ENCODE measurements at places on chromosomes 16 and 17. TPM values are rescaled to one million over a fixed set of nuclear protein-coding genes. Genes with fewer than 3 reads are reported as not detected.

GRCh38 chr17:44086364-44087311 is 16.1 kb downstream of the G6PC3 start:
- DNase-seq, result no peak

DNA sequence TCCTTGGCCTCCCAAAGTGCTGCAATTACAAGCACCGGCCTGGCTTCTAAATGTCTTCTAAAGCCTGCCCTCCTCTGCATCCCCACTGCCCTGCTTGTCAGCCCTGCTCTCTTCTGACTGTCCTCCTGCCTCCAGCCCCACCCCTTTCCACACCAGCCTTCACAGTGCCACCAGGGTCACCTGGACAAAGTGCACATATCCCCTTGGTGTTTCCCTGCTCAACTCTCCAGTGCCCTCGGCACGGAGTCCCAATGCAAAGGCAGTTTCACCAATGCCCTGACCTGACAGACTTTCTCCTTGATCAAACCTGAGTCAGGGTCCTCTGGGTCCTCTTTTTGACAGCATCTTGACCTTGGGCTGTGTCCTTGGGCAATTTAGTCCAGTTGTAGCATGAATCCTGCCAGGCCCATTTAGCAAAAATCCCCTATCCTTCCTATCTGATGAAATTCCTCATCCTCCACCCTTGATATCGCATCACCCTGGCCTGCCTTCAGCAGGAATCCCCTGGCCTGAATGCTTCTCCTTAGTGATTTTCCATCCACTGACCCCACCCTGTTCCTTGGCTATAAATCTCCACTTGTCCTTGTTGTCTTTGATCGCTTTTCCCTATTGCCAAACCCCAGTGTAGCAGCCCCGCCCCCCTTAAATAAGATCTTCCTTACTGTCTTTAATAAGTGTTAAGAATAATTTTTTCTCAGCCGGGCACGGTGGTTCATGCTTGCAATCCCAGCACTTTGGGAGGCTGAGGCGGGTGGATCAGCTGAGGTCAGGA is 42.7 kb upstream of the ETV4 start:
- DNase-seq, result no peak

GRCh38 chr17:80594431-80595269 is 50.0 kb downstream of the RPTOR start:
- no peak for DNase-seq

- no peak for DNase-seq
Observed at GRCh38 chr17:44063704-44064639, 2.5 kb downstream of the LSM12 start.

GRCh38 chr16:12833926-12834325 is 30.2 kb upstream of the CPPED1 start:
- DNase-seq, result no peak

DNA sequence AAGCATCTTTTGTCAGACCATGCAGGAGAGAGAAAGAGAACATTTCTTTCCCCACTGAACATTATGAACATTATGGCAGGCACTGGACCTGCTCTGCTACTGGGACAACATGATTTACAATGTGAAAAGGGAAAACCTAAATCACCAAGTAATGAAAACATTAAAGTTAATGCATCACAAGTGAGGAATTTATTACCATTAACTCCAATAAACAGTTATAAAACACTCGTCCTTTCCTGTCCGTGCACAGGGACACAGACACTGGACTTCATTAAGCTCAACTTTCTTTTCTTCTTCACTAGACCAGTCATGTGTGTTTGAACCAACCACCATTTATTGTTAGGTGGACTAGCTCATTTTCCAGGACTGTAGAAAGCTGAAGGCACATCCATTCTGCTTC is 95.4 kb downstream of the SNX11 start:
- no peak for DNase-seq

DNA sequence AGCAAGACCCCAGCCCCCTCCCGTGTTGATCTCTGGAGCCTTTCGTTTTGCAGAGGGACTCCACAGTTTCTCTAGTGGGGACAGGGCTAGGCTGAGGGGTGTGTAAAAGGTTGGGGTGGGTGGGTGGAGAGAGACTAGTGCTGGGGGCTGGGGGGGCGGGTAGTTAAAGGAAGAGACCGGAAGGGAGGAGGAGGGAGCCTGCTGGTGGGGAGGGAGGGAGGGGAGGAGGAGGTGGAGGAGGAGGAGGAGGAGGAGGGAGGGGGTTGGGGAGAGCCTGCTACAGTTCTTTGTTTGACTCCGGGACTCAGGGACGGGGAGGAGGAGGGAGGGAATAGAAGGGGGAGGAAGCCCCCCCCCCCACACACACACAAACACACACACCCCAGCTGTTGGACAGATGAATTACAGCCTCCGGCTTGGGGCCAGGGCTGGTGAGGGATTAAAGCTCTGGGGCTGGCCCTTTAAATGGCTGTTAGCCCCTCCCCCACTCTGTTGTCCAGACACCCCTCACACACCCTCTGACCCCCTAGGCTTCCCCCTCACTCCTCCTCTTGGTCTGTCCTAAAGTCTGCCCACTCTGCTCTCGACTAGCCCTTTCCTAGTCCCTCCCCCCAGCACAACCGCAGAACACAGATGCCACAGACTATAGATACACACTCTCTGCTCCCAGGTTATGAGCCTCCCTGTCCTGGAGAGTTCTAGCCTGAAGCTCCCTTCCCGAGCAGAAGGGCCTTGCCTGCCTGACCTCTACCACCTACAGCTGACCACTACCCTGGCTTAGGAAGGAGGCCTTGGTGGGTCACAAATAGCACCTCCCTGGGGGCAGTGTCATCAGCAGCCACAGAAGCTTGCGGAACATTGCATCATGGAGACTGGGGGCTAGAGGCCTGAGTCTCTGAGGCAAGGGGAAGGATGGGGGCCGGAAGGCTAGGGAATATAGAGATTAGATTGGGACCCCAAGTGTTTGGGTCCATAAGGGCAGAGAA is 4.4 kb downstream of the KDM6B start:
- no peak for DNase-seq

DNA sequence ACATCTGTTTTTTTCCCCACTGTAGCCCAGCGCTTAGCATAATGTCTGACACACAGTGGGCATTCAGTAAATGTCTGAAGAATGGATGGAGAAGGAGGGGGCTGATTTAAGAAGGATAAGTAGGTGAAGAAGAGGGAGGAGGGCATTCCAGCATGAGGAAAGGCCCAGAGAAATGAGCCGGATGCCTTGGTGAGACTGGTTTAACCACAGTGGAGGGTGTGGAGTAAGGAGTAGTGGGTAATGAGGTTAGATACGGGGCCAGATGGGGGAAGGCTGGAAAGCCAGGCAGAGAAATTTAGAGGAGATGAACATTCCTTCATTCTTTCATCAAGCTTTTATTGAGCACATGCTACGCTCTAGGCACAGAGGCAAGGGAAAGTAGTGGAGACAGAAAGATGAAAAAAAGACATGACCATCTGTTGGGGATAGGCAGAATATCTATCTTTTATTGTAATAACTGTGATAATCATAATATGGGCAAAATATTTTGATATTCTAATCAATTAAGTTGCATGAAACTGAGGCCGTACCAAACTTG is 43.7 kb upstream of the NFAT5 start:
- no peak for DNase-seq

- no peak for DNase-seq
Observed at GRCh38 chr16:5215901-5216300, 118.3 kb upstream of the EEF2KMT start.

DNA sequence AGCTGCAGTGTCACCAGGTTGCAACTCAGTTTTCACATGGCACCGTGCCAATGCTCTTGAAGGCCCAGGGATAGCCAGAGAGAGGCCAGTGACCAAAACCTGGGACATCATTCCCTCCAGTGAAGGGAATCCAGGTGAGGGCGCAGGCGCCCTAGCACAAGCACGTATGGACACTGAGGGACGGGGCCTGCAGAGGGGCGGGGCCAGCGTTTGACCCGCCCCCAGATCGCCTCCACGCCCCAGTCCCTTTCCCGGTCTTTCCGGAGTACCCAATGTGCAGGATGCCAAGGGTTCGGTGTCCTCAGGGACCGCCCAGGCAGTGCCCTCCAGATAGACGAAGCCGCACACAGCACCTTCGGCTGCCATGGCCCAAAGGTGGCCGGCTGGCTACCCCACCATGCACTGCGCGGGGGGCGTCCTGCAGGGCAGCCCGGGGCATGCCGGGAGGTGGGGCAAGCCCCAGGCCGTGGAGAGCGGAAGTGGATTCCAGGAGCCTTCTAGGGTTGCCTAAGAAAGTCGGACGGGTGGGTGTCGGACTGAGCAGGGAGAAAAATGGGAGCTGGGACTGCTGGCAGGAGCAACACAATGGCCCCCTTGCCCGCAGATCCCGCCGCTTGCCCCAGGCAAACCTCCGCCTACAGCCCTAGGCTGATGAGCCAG is 4.6 kb downstream of the SLC12A4 start:
- DNase-seq, result no peak

- DNase-seq, result no peak
Observed at GRCh38 chr17:8420041-8420934, 15.4 kb upstream of the NDEL1 start.

GRCh38 chr16:50398336-50398735 is 29.5 kb upstream of the BRD7 start:
- DNase-seq, result no peak

- DNase-seq, result no peak
Observed at GRCh38 chr17:55911186-55911585, 160.3 kb downstream of the PCTP start.

DNA sequence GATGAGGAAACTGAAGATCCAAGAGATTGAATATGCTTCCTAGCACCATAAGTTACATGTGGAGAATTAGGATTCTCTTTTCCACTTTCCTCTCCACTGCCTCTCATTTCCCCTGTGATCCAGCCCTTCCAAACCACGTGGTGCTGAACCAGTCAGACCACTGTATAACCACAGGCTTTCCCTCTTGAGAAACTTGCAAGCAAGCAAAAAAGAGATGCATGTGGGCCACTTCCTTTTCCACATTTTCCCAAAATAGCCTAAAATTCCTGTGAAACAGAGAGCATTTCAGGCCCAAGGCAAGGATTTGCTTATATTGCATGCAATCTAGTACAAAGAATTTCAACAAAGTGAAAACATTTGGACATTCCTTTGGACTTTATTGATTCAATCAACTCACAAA is 59.3 kb upstream of the KSR1 start:
- DNase-seq, result no peak

DNA sequence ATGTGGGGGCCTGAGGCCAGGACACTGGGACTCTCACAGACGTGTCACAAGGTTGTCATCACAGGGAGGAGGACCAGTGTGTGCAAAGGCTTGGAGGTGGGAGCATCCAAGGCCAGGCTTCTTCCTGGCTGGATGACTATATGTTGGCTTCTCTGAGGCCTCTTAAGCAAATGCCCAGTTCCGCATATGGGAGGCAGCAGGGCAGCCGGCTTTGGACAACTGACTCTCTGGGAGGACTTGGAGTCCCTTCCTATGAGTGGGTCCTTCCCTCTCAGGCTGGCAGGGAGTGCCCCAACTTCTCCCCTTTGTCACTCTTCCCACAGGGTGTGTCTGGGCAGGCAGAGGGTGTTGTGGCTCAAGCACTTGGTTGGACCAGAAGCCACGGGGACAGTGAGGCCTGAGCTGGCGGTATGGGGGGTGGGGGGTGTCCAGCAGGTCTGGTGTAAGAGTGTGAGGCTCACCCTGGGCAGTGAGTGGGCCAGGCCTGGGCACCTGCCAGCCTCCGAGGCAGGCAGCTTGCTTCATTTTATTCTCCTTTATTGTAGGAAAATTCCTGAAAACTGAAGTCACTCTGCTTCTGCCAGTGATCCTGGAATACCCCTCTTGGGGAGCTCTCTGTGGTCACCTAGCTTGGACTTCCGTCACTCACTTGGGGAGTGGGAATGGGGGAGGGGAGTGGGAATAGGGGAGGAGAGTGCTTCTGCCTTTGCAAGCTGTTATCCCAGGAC is 14.9 kb downstream of the ADGRG1 start:
- DNase-seq, result no peak

- no peak for DNase-seq
Observed at GRCh38 chr16:22285080-22285479, 12.1 kb upstream of the POLR3E start.

DNA sequence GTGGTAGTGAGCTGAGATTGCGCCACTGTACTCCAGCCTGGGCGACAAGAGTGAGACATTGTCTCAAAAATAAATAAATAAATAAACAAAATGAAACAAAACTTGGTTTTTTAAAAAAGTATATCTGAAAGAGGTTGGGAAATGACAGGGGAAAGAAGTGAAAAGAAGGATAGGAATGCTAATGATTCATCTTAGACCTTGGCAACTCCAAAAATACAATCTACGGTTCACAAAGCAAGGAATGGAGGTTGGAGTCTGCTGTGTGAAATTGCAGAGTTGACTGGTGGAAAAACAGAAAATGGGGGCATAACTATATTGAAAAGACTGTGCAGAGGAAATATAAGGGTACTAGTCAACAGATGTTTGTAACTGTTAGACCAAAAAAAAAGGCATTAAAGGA is 40.0 kb upstream of the CD300E start:
- DNase-seq, result no peak

The GUCY2D gene
- not detected for total RNA-seq

The GALR2 gene
- total RNA-seq, result not detected

The NPIPB9 gene
- total RNA-seq, result 5.8 TPM

The AP1G1 gene
- 107 TPM for total RNA-seq

The MSL1 gene
- 135 TPM for total RNA-seq

The TMEM92 gene
- not detected for total RNA-seq

The ABCC6 gene
- total RNA-seq, result not detected

The CNGB1 gene
- total RNA-seq, result not detected

The ANKRD13B gene
- total RNA-seq, result 2.3 TPM

All from naive thymus-derived CD8-positive, alpha-beta T cell (primary cell).